AG10803 (cell line): ENCODE measurements at places on chromosomes 11 and 22.

DNA sequence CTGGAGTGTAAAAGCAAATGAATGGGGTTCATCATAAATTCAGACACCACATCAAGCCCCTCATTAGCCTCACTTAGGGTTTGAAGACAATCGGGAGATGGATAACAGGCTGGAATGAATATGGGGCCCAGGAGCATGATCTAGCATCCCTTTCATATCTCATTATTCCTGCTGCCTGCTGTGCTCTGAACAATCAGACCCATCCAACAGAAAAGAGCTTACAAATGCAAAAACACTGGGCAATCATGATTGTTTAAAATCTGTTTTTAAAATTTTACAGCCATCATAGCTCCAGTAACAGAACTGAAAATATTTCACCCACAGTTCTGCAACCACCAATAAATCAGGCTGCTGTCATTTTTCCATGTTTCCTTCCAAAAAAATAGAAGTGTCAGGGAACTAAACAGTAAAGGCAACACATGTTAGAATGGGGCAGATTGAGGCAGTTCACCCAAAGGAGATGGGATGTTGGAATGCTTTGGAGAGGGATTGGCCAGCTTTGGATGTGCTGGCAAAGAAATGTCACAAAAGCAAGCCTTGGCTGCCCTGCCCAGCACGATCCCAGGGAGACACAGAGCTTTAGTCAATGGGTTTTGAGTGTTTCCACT is 47.8 kb upstream of the BMAL1 start:
- DNase-seq = peak; percentile 58

DNA sequence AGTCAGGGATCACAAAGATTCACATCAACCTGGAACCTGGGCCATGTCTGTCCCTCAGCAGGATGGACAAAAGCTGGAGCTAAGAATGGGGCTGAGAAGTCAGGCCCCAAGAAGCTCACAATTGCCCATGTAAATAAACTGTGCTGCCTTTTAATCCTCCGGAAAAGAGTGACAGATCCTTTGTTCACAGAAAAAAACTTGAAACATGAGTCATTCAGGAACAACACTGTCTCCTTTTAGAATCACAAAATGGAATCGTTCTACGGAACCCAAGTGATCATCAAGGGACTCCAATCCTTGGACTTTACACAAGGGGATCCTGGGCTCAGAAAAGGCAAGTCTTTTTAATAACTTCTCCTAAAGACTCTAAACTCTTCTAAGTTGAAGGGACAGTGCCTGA is 36.1 kb downstream of the RELT start:
- no peak for DNase-seq

DNA sequence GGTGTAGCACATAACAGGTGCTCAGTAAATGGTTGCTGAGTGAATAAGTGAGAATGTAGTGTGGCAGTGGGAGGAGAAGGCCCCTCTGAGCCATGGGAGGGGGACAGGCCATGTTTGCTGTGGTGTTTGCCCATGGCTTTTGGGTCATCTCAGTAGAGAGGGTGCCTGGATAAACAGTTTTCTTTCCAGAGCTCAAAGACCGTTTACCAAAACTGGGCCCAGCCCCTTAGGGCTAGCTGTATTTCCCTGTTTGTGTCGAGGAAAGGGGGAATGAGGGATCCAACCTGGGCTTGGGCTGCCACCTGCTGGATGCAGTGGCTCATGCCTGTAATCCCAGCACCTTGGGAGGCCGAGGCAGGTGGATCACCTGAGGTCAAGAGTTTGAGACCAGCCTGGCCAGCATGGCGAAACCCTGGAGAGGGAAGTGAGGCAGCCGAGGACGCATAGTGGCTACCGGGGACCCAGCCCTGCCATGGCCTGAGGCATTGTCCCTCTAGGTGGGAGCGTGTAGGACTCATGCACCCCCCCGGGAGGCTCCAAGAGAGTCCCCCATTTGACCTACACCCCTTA is 8.7 kb upstream of the LTO1 start:
- no peak for DNase-seq

DNA sequence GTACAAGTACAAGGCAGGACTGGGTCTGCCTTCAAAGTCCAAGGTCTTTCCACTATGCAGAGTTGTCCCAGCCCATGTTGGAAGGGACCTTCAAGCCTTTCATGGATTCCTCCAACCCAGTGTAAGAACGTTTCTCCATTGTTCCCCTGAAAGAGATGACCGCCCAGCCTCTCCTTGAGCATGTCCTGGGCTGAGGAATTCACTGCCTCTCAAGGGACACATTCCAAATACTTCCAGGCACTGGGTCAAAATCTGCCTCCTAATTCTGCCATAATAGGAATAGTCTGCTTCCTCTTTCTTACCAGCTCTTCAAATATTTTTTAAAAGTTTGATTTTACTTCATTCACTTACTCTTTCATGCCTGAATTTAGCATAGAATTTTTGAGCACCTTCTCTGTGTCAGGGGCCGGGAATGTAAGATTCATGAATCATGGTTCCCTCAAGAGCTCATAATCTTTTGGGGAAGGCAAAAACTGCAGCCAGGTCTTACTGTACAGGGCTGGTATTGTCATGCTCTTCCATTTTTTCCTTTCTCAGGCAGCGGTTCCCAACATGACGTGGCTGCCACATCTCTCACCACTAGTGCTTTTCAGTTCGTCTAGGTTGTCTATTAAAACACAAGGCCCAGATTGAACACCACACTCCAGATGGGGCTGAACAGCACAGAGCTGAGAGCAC is 143.3 kb upstream of the TBCEL start:
- peak; percentile 19 for DNase-seq

- no peak for DNase-seq
Measured at GRCh38 chr11:130209954-130210854, 50.6 kb downstream of the ST14 start.

DNA sequence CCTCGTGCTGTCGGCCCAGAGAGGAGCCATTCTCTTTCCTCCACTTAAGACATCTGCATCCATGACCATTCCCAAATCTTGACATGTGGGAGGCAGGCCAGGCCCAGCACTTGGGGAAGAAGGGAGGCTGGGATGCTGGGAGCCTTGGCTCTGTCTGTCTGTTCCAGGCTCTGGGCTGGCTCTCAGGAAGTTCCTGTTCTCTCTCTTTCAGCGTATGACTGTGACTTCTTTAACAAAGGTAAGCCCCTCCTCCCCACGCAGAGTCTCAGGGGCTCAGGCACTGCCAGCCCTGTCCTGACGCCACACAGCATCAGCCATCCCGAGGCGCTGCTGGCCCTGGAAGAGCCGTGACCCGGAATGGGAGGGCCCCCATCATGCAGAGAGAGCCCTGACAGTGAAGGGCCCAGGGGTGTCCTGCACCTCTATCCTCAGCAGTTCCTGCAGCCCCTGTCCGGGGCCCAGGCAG is 52.4 kb downstream of the OTOG start:
- no peak for DNase-seq

DNA sequence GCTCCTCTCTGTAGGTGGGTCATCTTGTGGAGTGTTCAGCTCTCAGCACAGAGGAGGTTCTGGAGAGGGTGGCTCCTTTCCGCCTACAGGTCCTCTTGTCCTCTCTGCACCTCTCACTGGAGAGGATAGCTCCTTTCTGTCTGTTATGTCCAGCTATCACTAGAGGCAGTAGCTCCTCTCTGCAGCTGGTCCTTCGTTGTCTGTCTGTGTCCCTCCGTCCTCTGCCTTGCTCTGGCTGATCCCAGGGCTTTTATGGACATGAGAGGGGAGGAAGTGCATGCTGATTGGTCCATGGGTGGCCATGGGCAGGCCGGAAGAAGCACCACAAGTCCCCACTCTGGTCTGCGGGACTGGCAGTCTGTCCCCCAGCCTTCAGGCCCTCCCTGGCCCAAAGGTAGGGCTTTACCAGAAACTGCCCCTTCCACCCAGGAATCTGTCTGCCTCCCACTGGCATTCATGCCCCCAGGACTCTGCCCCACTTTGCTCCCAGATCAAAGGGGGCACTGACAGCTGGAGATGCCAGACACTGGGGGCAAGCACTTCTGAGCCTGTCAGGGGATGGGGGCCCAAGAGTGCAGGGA is 38.6 kb upstream of the CALCB start:
- no peak for DNase-seq

GRCh38 chr11:102510439-102511135 is 20.0 kb downstream of the MMP7 start:
- no peak for DNase-seq

GRCh38 chr11:27882066-27882697 is 181.9 kb upstream of the BDNF start:
- DNase-seq = peak; percentile 17

DNA sequence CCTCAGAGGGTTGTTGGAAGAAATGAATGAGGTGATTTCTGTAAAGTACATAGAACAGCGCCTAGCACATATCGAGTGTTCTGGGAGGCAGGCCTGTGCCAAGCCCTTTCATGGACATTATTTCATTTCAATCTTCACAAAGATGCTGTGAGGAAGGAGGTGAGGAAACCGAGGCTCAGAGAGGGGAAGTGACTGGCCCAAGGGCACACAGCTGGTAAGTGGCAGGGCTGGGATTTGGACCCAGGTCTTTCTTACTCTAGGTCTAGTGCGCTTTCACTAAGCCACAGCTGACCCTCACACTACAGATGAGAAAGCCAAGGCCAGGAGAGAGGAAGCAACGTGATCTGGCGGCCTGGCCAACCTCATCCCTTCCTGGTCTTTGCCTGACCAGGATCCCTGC is 2.0 kb downstream of the PELI3 start:
- DNase-seq = no peak

- DNase-seq = peak; percentile 77
Measured at GRCh38 chr11:106156290-106156937, 79.0 kb downstream of the AASDHPPT start.

DNA sequence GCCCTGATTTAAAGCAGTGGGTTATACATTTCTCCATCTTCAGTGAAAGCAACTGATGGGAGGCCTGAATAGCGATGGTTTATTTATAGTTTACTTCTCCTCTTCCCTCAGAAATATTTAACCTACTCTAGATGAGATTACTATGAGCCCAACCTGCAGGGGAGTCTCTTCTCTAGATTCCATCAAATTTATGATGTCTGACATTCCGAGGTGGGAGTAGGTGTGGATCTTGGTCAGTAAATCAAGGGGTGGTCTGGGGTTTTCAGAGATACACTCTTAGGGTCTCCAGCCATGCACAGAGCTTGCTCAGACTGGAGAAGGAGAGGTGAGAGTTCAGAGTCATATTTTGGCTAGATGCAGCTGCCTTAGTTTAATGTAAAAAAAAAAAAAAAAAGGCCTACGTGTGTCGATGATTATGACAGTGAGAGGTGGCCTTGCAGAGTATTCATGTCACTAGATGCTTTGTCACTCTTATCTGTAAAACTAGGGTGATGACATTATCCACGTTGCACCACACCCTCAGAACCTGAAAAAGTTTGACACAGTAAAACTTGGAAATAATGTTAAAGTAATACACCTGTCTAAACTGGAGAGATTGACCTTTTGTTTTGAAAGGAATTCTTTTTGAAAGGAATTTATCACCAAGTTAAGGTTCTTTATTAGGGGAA is 81.2 kb downstream of the EXT2 start:
- DNase-seq = no peak

- DNase-seq = no peak
Measured at GRCh38 chr11:13010749-13011465, 1.8 kb downstream of the RASSF10 start.

DNA sequence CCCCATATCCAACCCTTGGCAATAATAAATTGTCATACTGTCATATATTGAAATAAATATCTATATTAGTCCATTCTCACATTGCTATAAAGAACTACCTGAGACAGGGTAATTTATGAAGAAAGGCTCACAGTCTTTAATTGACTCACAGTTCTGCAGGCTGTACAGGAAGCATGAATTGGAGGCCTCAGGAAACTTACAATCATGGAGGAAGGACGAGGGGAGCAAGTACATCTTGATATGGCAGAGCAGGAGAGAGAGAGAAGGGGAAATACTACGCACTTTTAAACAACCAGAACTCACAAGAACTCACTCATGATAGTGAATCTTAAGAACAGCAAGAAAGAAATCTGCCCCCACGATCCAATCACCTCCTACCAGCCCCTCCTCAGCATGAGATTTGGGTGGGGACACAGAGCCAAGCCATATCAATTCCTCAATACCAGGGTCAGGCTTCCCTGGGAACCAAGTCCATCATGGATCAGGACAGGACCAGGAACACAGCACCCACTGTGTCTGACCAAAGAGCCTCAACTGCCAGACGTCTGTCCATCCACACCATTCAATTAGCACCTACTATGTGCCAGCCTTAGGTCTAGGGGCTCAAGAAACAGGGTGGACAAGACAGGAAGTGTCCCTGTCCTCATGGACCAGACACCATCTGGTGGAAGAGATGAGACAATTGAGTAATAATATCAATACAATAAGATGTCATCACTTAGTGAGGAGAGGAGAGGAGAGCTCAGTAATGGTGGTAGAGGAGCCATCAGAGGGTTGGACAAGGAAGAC is 56.9 kb upstream of the TOP3B start:
- DNase-seq = no peak

DNA sequence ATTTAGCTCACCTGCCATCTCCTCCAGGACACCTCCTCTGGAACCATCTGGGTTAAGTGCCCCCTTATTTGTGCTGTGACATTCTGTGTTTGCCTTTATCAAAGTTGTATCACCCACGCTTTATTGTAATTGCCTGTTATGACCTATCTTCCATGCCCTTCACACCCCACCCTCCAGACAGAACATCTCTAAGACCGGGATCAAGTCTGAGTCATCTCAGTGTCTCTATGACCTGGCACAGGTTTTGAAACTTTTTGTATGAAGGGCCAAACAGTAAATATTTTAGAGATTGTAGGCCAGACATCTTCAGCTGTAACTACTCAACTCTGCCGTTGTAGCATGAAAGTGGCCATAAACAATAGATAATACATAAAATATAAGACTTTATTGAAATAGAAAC is 161.8 kb downstream of the SPON1 start:
- DNase-seq = no peak

- DNase-seq = peak; percentile 34
Measured at GRCh38 chr11:120168960-120169681, 31.2 kb upstream of the TRIM29 start.

- no peak for DNase-seq
Measured at GRCh38 chr11:12761029-12761428, 86.8 kb downstream of the TEAD1 start.

GRCh38 chr22:47630741-47631534 is 868.5 kb downstream of the TBC1D22A start:
- DNase-seq = no peak

- no peak for DNase-seq
Measured at GRCh38 chr22:46976598-46976997, 214.1 kb downstream of the TBC1D22A start.

- no peak for DNase-seq
Measured at GRCh38 chr22:26714971-26715370, 57.6 kb downstream of the MIAT start.

DNA sequence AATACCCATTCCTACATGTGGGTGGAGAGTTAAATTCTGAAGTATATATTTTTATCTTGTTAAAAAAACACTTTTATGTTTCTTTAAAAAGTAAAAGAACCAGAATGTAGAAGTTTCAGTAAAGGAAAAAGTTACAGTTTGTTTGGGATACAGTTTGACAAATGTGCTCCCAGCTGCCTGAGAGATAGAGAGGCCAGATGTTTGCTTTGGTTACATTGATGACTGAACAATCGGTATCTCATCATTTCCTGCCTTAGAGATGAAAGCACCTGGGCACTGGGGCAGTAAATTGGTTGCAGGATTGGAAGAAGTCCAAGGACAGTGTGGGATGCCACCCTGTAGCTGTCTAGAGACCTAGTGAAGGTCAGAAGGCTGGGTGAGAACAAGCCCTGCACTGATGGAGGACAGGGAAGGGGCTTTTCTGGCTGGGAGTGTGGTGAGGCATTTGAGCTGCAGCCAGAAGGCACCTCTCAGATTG is 16.6 kb downstream of the MED15 start:
- peak; percentile 44 for DNase-seq
